ENCODE measurements at places on chromosomes 12 and 14.
A peak's percentile ranks its signal among the peaks of the same experiment; 100 is the strongest.

DNA sequence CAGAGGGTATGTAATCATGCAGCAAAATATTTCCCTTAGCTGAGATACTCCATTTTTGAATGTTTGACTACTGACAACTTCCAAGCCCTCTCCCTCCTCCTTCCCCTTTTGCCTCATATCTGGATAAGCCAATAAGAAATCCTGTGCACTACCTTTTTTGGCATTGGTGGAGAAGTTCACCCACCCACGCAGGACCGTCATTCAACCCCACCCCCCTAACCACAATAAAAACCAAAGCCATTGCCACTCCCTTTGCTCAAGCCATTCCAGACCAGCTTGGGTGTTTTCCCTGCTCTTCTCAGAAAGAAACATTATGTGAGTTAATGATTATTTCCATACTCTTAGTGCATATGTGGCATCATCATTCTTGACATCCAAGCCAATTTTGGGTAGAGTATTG is 176.7 kb downstream of the PTPN11 start:
- no peak for DNase-seq

- no peak for DNase-seq
Measured at GRCh38 chr12:120010661-120011230, 21.7 kb downstream of the BICDL1 start.

GRCh38 chr14:58171090-58171489 is 19.1 kb upstream of the ARMH4 start:
- peak; percentile 60 for DNase-seq

DNA sequence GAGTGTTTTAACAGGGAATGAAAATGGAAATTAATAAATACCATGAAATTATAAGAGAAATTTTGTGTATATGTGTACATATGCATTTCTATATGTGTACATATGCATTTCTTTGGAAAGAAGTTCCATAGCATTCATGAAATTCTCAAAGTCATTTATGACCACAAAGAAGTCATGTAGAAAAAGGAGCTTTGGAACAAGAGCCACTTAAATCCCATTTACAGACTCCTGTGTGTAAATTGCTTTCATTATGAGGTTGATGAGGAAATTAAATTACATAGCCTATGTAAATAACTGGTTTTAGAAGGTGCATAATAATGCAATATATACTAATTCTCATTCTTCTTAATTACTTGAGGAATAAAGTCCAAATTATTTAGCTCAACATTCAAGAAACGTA is 450.5 kb upstream of the SYT1 start:
- no peak for DNase-seq

DNA sequence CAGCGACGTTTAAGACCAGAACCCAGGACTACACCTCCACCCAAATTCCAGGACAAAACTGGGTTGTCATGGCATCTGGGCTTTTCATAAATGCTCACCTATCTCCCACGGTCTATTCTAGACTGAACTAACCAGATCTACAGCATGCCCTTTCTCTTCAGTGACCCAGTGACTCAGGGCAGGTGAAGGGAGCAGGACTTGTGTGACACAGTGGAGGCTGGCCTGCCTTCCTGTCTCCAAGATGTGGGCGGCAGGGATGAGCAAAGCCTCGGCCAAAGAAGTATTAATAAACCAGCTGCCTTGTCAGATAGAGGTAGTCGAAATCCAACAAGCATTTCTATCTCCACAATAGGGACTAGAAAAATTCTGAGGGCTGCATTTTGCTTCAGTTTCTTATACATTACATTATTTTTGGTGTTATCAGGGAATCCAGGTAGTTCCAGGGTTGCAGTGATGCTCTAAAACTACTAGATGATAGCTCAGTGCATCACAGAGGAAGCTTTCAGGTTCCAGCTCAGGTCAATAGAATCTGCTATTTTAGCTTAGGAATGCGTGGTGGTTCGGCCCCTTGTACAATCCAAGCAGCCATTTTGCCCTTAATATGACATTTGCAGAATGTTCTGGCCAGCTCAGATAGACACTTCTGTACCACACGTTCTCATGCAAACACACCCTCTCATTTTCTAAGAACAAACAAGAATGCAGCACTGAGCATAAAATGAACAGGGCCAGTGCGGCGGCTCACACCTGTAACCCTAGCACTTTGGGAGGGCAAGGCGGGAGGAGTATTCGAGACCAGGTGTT is 4.2 kb upstream of the GLRX5 start:
- DNase-seq, result no peak

DNA sequence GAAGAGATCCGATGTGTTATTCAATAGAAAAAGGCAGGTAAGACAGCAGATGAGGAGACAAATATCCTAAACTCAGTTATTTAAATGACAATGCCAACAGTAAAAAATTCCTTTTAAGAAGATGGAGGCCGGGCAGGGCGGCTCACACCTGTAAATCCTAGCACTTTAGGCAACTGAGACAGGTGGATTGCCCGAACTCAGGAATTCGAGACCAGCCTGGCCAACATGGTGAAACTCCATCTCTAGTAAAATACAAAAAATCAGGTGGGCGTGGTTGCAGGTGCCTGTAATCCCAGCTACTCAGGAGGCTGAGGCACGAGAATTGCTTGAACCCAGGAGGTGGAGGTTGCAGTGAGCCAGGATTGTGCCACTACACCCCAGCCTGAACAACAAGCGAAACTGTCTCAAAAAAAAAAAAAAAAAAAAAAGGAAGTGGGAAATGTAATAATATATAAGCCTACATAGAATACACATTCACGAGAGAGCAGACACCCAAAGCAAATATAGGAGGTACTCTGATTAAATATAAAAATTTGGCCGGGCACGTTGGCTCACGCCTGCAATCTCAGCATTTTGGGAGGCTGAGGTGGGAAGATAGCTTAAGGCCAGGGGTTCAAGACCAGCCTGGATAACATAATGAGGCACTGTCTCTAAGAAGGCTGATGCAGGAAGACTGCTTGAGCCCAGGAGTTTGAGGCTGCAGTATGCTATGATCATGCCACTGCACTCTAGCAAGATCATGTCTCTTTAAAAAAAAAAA is 19.0 kb downstream of the CORO1C start:
- no peak for DNase-seq

GRCh38 chr12:127292736-127293135 is 974.2 kb upstream of the TMEM132C start:
- no peak for DNase-seq

DNA sequence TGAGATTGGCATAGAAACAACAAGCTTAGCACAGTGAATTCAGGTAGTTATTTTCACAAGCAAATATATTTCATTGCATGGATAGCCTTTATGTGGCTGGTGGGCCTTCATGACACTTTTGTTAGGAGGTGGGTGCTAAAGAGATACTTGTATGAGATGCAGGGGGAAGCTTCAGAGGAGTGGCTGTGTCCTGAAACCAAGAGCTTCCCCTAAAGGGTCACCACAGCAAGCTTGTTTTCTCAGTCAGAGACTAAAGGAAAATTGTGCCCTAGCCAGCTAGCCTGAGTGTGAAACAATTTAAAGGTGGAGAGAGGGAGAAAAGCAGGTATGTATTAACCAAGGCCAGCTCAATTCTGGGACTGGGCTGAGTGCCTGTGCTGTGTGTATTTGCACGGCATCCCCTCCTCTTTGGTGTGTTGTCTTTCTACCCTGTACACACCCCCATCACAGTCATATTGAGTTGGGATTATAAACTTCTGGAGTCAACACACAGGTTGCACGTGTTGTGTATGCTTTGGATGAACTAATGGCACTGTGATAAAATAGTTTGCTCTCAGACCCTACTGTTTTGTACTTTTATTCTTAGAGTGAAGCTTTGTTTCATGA is 79.2 kb downstream of the RASSF8 start:
- no peak for DNase-seq

- no peak for DNase-seq
Measured at GRCh38 chr12:101838628-101839323, 8.0 kb upstream of the GNPTAB start.

DNA sequence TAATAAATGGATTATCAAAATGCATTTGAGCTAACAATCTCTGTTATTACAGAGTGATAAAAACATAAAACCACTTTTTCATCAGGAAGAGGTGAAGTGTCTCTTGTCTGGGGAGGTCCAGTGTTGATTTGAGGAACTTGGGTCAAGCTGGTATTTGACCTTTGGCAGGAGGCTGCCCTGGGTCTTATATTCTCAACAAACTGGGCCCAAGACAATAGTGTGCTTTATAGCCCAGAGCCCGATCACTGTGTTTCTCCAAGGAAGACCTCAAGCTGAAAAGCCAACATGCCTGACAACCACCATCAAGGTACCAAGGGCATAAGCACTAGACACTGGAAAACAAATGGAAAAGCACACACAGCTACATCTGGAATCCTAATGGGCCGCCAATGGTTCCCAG is 137.0 kb downstream of the SLC25A21 start:
- no peak for DNase-seq

- DNase-seq, result no peak
Measured at GRCh38 chr14:54226103-54226502, 170.7 kb upstream of the CDKN3 start.

GRCh38 chr14:64444984-64445845 is 20.1 kb upstream of the AKAP5 start:
- DNase-seq, result no peak

- DNase-seq, result no peak
Measured at GRCh38 chr14:35020713-35021112, 25.4 kb upstream of the FAM177A1 start.

DNA sequence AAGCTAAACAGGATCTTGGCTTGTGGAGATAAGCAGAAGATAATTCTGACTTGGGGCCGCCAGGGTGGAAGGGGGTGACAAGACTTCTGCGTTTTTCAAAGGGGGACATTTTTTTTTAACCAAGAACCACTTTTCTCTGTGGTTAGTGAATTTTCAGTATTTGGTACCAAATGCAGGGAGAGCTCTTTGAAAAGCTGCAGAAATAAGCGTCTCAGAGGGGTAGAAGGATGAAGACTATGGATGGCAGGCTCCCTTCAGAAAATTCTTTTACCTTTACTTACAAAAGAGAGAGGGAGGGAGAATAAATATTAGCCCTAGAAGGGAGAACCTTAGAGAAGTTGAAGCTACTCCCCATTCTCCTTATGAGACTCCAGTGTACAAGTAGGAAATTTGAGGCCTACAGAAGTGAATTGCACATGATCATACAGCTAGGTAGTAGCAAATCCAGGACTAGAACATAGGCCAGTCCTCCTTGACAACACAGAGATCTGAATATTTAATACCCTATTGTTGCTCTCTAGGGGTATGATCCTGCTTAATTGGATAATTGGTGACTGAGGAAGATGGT is 840 bp downstream of the MRPL52 start:
- DNase-seq, result no peak

DNA sequence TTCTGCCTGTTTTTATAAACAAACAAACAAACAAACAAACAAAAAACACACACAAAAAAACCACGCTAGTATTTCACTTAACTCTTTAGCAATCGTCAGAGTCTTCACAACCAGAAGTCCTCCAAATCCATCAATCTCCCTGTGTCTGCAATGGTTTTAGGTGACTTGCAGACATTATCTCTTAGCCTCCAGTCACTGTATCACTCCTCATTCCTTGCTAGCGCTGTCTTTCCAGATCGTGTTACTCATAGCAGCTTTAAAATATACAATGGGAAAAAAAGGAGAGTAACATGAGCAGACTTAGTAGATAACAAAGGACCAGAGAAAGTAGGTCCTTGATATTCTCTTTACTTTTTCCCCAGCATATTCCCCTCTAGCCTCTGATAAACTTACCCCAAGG is 15.5 kb upstream of the ETNK1 start:
- no peak for DNase-seq

GRCh38 chr12:108677381-108677780 is 43.7 kb upstream of the SELPLG start:
- no peak for DNase-seq

- no peak for DNase-seq
Measured at GRCh38 chr12:47039079-47039478, 40.3 kb upstream of the PCED1B start.

GRCh38 chr12:109666068-109666467 is 47.6 kb upstream of the FAM222A start:
- no peak for DNase-seq

DNA sequence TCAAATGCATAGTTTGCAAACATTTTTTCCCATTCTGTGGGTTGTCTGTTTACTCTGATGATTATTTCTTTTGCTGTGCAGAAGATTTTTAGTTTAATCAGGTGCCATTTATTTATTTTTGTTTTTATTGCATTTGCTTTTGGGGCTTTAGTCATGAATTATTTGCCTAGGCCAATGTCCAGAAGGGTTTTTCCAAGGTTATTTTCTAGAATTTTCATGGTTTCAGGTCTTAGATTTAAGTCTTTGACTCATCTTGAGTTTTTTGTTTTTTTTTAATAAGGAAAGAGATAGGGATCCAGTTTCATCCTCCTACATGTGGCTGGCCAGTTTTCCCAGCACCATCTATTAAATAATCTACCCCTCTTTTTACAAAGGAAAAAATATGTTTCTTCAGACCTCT is 57.2 kb upstream of the TMEM260 start:
- no peak for DNase-seq

- peak; percentile 67 for DNase-seq
Measured at GRCh38 chr12:52582971-52583456, 9.4 kb upstream of the KRT74 start.

GRCh38 chr14:83441801-83442200 is 1908.1 kb upstream of the SEL1L start:
- no peak for DNase-seq

DNA sequence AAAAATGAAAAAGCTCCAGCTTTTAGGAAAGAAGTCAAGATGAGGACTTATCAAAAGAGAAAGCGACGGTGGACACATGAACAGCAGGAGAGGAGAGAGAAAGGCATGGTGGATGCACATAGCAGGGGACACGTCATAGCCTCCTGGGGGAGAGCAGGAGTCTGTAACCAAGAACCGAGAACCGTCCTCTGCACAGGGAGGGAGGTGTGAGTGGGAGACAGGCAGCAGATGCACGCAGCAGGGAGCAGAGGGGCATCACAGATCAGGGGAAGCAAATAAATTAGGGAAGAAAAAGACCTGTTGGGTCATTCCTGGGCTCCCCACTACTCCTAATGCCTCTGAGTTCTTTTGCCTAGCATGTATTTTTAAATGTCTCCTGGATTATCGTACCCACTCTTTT is 138.1 kb upstream of the RMST start:
- DNase-seq, result no peak

DNA sequence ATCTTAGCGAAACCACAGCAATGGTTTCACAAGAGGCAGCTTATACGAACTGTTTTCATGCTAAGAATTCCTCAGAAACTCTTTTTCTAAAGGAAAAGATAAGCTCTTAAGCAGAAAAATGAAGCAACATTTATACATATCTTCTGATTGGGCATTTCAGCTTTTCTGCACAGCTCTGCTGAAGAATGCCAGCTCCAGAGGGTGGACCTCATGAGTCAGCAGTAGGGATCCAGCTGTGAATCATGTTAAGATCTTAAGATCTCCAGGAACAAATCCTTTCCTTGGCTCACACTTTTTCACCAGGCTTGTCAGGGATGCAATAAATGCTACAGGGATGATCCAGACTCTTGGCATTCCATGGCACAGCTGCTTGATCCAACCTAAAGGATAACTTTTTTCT is 477.1 kb upstream of the CCDC196 start:
- DNase-seq, result no peak

- DNase-seq, result no peak
Measured at GRCh38 chr12:26286186-26286585, 90.8 kb downstream of the SSPN start.

- peak; percentile 88 for DNase-seq
Measured at GRCh38 chr12:46373301-46374296, 1.0 kb upstream of the SLC38A2 start.
